ENCODE measurements at places on chromosomes 16 and 17.
A peak's percentile ranks its signal among the peaks of the same experiment; 100 is the strongest.

DNA sequence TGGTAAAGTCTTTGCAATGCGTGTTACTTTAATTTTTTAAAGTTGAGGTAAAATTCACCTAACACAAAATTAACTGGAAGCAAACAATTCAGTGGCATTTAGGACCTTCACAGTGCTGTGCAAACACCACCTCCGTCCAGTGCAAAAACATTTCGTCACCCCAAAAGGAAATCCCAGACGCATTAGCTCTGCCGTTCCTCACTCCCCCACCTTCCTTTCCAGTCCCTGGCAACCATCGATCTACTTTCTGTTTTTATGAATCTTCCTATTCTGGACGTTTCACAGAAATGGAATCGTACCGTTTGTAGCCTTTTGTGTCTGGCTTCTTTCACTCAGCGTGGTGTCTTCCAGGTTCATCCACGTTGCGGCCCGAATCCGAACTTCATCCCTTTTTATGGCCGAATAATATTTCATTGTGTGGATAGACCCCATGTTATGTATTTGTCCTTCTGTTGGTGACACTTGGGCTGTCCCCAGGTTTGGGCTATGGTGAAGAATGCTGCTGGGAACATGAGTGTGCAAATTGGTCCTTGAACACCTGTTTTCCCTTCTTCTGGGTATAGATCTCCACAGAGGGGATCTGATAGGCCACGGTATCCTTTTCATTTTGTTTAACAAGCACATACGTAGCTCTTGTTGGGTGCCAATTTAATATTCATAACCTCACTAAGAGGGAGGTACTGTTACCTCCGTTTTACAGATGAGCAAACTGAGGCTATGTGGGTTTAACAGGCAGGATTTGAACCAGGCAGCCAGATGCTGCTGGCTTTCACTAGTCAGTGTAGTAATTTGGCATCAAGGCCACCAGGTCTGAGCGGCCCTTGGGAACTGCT, 232.0 kb upstream of the GSE1 start:
- DNase-seq, result no peak

GRCh38 chr17:41393294-41393693, 4.1 kb downstream of the KRT31 start:
- DNase-seq, result no peak

DNA sequence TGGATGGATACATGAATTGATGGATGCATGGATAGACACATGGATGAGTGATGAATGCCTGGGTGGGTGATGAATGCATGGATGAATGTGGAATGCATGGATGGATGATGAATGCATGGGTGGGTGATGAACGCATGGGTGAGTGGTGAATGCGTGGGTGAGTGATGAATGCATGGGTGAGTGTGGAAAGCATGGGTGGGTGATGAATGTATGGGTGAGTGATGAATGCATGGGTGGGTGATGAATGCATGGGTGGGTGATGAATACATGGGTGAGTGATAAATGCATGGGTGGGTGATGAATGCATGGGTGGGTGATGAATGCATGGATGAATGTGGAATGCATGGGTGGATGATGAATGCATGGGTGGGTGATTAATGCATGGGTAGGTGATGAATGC, 83.9 kb upstream of the HSBP1 start:
- DNase-seq, result no peak

GRCh38 chr16:6146356-6146755, 1048.8 kb upstream of the EEF2KMT start:
- no peak for DNase-seq

GRCh38 chr16:79267146-79267545, 333.4 kb downstream of the MAF start:
- DNase-seq, result no peak

- DNase-seq, result no peak
These were observed 9.9 kb upstream of the FOXJ1 start for GRCh38 chr17:76150712-76151622.

- peak; percentile 6 for DNase-seq
These were observed 3.4 kb downstream of the CHST6 start for GRCh38 chr16:75491876-75492275.

DNA sequence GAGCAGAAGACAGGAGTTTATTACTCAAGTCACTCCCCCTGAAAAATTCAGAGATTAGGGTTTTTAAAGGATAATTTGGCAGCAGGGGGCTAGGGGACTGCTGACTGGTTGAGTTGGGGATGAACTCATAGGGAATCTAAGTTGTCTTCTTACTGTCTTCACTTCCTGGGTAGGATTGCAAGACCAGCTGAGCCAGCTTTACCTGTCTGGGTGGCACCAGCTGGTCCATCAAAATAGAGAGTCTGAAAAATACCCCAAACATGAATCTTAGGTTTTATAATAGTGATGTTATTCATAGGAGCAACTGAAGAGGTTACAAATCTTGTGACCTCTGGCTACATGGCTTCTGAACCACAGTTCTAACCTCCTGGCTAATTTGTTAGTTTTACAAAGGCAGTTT, 157.9 kb downstream of the PPM1E start:
- DNase-seq, result no peak

DNA sequence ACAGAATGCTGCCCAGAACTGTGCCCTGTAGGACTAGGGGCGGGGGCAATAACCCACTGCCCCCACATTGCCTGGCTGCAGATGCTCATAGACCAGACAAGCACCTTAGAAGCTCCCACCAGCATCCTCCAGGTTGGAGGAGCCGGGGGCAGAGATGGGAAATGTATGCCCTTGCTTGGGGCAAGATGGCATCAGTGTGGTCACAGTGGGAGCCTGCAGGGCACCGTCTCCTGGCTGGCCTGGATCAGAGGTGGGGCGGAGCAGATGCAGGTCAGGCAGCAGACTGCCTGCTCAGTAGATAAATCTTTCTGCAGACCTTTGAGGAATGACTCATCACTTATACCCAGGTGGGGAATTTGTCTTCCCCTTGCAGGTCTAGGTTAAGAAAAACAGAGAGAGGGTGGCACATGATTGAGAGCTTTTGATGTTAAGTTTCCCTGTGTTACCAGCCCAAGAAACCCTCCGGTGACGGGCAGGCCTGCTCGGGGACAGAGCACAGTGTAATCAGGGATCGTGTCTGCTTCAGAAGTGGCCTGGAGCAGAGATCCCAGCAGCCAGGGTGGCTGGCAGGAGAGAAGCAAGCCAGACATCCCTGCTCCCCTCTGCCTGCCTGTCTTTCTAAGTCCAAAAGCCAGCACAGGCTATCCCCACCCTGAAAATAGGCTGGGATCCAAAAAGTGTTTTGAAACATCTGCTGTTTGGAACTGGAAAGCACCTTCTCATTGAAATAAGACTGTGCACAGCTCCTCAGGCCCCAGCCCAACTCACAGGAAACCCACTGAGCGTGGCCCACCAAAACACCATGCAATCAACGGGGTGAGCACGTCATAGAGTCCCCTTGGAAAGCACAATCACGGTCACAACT, 50.7 kb upstream of the RPL38 start:
- no peak for DNase-seq

DNA sequence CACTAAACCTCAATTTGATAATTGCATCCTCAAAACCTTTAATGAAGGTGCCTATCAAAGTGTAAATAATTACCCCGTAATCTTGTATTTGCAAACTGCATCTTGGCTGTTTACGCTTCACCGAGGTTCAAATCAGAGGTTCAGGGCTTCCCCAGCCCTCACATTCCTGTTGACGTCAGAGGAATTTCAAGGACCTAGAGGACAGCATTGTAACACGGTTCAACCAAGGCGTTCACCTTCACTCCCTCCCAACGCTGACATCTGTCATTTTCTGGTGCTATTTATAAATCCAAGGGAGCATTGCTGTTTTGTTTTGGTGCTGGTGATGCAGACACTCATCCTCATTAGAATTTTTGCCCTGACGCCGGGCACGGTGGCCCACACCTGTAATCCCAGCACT, 691.6 kb upstream of the RBFOX1 start:
- no peak for DNase-seq

DNA sequence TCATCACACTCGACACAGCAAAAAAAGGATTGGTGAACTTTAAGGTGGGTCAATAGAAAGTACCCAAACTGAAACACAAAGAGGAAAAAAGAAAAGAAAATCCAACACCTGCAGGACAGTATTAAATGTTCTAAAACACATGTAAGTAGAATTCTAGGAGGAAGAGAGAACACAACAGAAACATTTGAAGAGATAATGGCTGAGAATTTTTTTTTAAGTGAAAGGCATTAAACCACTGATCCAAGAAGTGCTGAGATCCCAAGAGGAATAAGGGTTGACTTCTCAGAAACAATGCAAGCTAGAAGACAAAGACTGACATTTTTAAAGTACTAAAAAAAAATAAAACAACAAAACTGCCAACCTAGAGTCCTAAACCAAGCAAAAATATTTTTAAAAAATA, 31.6 kb downstream of the VPS53 start:
- no peak for DNase-seq

Measured in activated CD4-positive, alpha-beta T cell treated with anti-CD3 and anti-CD28 coated beads, Interleukin-10, Interleukin-2, amounts not matched to agents 100 ng/mL and 50 ng/mL, durations not matched to agents 16 hours and 8 hours (primary cell).